SJSA1 (cell line): ENCODE measurements at places on chromosomes 3 and 15. TPM values are rescaled to one million over a fixed set of nuclear protein-coding genes. Genes with fewer than 3 reads are reported as not detected.

OCA2 gene
- total RNA-seq: 0.11 TPM in 1 of 2 replicates, not detected in the other

FSTL1 gene
- 1,346 and 1,532 TPM in 2 replicates for total RNA-seq

C3orf85 gene
- not detected in 2 replicates for total RNA-seq

LACTB gene
- total RNA-seq: 71.8 and 100 TPM in 2 replicates

DNA sequence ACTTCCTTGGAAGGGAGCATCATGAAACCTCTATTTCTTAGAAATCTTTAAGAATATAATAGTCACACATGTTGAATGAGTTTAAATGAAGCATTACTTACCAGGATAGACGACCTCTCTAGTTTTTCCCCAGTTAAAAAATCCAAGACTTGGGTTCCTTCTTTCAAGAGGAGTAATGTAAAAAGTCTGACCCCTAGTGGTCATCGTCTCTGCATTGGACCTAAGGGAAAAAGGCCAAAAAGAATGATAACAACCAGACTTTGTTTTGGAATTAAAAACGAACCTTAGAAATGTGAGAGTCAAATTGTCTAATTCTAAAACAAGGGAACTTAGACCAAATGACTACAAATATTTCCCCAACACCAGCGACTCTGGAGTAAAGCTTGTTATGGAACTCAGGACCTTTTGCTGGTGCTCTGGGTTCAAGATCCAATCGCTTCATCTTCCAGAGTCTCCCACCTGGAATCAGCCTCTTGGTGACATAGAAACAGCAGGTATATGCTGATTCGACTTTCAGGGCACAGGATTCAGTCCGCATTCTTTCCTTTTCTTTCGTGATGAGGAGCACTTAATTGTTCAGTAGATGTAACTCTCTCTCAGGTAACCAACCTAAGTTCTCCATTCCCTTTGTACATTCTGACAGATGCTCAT is 214.8 kb upstream of the TPRG1 start:
- no peak for DNase-seq

GRCh38 chr15:58934114-58934447 is 602 bp upstream of the SLTM start:
- no peak for DNase-seq

DNA sequence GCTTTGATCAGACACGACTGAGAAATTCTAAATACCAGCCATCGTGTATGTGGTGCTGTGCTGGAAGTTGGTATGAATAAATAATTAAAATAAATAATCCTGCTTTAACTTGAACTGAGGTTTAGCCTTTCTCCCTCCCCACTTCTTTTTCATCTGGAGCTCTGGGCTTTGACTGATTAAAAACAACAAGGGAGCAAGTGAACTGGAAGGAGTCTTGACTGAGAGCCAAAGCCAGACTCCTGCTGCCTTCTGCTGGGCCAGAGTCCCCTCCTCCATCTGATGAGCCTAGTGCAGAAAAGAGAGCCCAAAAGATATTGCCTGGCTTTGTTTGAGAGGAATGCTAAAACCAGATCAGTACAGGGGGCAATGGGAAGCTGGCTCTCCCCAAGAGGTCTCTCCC is 96.0 kb downstream of the CCNL1 start:
- no peak for DNase-seq
